ENCODE measurements at places on chromosomes 2 and 18.

DNA sequence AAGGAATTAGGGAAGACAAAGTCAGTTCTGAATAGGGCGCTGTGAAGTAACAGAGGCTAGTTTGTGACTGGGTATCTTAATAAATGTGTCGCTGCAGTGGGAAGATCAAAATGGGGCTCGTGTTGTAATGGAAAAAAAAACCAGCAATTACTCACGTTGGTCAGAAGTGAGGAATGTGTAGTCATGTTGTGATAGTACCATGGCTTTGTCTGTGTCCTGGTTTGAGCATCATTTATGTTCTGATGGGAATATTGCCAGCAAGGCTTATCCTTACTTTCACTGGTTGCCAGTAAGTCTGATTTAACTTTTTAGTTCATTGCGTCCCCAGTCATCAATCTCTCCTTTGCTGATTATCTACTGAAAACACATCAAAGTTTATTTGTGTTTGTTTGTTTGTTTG is 467.6 kb downstream of the NYAP2 start:
- no peak for DNase-seq

DNA sequence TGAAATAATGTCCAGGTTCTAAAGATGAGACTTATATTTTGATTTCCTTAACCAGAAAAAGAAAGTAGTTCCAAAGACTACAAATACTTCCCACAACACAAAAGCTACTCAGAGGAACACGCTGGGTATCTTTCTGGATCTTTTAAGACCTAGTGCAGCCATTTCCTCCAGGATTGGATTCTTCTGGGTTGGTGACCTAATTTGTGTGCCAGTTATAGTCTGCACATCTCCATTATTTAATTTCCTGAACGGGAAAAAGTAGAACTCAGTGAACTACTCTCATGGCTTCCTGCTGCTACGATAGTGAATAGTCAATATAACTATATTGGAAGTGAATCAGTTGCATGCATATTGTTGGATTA is 1.5 kb downstream of the TMEM87B start:
- no peak for DNase-seq

- peak; percentile 56 for DNase-seq
These were observed 2.9 kb upstream of the BCL2L11 start for GRCh38 chr2:111117598-111118480.

DNA sequence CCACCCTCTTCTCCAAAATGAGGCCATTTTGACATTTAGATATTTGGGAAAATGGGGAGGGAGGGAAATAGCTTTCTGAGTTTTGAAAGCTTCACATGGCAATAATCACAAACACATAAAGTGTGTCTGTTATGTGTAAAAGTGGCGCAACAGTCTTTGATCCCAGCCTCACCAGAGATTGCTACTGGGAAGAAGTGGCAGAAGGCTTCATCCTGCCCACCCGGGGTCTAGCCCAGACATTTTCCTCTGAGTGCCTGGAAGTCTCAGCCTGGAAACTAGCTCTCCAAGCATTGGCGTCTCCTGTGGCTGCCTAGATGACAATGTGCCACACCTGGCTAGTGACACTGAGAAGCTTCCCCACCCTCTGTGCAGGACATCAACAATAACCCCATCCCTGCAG is 1.7 kb upstream of the LBH start:
- no peak for DNase-seq

DNA sequence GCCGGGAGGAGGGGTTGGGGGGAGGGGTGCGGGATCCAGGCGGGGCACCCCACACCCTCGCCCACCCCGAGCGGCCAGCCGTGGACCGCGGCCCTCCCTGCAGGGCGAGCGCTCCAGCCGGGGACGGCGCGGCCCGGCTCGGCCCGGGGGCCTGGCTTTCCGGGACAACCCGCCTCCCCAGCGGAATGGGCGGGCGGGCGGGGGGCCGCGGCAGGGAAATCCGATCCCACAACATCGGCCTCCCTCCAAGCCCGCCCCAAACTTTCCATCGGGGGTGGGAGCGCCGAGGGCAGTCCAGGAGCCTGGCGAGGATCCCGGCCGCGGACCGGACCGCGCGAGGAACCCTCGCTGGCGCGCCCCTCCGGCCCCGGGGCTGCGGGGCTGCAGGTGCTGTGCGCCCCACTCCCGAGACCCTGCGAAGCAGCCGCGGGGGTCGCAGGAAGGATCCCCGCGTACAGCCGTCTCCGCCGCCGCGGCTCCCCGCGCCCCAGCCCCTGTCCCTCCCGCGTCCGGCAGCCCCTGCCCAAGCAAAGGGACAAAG is 529 bp downstream of the SEMA4C start:
- peak; percentile 91 for DNase-seq

DNA sequence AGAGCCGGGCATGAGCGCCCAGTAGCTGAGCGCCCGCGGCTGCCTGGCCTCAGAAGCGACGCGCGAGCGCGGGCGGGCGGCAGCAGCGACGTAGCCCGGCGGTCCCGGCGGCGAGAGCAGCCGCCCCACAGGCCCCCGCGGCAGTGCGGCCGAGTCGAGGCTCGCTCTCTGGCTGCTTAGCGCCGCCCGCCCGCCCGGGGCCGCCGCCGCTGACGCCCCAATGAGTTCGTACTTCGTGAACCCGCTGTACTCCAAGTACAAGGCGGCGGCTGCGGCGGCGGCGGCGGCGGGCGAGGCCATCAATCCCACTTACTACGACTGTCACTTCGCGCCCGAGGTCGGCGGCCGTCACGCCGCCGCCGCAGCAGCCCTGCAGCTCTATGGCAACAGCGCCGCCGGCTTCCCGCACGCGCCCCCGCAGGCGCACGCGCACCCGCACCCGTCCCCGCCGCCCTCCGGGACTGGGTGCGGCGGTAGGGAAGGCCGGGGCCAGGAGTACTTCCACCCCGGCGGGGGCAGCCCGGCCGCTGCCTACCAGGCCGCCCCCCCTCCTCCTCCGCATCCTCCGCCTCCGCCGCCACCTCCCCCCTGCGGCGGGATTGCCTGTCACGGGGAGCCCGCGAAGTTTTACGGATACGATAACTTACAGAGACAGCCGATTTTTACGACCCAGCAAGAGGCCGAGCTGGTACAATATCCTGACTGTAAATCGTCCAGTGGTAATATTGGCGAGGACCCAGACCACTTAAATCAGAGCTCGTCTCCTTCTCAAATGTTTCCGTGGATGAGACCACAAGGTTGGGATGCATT is 847 bp downstream of the HOXD8 start:
- DNase-seq = peak; percentile 54

- DNase-seq = no peak
These were observed 2.0 kb downstream of the GTF3C2 start for GRCh38 chr2:27354597-27354927.

DNA sequence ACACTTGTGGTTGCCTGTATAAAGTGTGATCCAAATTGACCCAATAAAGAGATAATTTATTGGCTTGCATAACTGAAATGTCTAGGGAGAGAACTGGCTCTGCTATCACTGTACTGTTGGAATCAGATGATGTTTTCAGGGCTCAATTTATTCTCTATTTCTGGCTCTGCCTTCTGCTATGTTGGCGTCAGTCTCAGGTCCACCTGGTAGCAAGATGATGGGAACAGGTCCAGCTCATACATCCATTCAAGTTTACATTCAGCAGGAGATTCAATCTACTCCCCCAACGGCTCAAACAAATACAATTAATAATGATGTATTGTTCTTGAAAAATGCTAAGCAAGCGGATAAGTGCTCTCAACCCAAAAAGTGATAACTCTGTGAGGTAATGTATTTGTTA is 297.7 kb upstream of the SYT4 start:
- no peak for DNase-seq

DNA sequence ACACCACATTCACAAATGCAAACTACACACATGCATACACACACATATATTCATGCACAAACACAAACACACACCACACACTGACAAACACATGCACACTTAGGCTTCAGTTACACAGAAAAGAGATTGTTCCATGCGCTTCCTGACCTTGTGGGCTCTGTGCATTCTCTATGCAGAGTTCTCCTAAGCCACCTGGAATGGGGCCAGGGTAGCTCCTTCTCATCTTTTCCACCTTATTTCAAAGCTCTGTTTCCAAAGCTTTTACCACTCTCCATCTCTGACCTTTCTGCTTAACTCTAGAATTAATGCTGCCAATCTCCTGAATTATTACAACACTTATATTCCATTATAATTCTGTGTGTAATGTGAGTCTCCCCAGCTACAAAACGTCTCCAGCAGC is 522.3 kb upstream of the MYT1L start:
- DNase-seq = peak; percentile 53

DNA sequence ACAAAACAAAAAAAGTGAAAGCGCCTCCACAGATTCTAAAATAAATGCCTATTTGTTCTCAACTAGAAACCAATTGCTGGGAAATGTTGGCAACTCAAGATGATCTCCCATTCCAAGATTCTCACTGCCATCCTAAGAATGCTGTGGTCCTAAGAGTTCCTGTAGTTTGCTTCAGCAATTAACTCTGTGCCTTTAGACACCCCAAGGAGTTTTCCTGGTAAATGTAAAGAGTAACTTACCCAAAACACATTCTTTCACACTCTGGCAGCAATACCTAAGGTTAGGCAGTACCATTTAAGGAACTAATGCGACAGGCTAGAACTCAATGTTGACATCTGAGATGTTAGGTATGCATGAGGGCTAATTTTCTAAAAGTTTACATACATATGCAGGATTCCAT is 58.8 kb upstream of the TANK start:
- no peak for DNase-seq

GRCh38 chr18:75161256-75162028 is 47.5 kb downstream of the PTGR3 start:
- no peak for DNase-seq

GRCh38 chr2:37324786-37325624 is at the start of gene PRKD3:
Gene PRKD3 (minus strand): TSS chr2:37324833. CDS start chr2:37316524, 8,309 bp downstream.
- DNase-seq = peak; percentile 52

GRCh38 chr18:36496022-36496421 is 198.5 kb downstream of the FHOD3 start:
- DNase-seq = no peak

DNA sequence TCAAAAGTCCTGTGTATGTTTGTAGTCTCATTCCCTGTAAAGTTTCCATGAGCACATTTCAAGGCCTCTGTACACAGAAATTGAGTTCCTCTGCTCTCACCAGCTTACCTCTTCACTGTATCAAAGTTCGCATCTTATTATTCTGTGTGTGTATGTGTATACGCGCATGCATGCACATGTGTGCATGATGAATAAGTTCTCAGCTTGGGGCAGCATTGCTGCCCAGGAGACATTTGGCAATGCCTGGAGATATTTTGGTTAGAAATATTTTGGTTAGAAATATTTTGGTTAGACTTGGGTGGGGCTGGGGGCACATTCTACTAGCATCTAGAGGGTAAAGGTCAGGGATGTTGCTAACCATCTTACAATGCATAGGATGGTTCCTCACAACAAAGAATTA is 23.4 kb downstream of the TCF7L1 start:
- DNase-seq = no peak

- no peak for DNase-seq
These were observed 394.5 kb downstream of the DLGAP1 start for GRCh38 chr18:4060427-4061281.

DNA sequence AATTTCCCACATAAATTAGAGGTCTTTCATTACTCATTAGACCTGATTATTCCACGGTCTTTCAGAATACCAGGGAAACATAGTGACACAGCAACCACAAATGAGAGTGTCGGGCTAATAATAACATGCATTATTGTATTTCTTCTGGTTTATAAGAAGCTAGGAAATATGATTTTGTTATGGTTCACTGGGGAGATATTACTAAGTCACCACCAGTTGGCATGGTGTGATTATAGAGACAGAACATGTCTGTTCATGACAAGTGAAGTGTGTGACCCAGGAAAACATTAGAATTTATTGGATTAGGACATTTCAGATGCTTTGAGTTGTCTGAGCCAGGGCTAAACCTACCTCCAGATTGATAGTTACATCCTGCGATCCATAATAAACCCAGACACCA is 494.4 kb downstream of the FBXO15 start:
- DNase-seq = no peak

- DNase-seq = no peak
These were observed 161.3 kb downstream of the MEIS1 start for GRCh38 chr2:66596256-66596655.

GRCh38 chr2:10378189-10378588 is 69.9 kb downstream of the ODC1 start:
- no peak for DNase-seq

- DNase-seq = no peak
These were observed 200.8 kb downstream of the PLCL1 start for GRCh38 chr2:198004921-198005829.

DNA sequence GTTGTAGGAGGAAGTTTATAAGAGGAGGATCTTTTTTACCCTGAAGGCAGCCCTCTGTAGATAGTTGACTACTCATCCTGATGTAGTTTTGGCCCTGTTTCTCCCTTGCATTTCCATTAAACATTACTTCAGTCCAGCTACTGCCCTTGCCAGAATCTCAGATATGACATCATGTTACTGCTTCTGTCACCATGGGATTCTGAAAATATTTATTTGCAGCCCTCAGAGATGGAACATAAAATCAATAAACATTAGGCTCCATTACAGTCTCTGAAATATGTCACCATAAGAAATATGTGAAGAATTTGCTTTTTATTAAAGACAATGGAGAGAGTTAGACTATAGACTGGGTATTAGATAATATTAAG is 68.7 kb upstream of the STK39 start:
- DNase-seq = peak; percentile 56

DNA sequence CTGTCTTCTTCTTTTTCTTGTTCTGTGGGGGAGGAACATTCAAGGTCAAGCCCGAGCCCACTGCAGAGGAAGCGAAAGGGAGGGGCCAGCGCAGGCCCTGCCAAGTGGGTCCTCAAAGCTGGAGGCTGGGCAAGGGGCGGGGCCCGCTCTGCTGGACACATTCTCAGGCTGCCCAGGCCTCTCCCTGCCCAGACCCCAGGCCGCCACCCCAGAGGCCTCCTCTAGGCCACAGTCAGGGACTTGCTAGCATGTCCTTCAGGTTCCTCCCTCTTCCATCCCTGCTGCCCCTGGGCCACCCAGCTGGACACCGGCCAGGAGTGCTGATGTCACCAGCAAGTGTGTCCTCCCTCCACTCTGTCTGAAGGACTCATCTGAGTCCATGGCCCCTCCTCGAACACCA is 44.1 kb downstream of the KIF1A start:
- DNase-seq = peak; percentile 71

DNA sequence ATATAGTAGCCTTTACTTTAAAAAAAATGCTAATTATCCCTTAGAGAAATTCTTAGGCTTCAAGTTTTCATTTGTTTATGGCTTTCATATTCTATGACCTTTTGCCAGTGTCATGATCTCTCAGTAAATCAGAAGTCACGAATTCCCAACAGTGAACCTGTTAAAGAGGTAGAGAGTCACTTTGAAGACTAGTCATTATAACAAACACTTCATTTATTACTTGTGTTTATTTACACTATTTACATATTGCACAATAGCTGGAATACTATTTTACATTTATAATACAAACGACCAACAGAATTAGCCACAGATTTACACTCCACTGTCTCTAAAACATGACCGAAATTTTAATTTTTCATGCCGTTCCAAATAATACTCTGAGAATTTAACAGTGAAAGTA is 8.5 kb downstream of the ALKAL2 start:
- no peak for DNase-seq

All from tongue (tissue), 3 donors.